ENCODE measurements at places on chromosomes 16 and 17. TPM values are rescaled to one million over a fixed set of nuclear protein-coding genes. Genes with fewer than 3 reads are reported as not detected.

GRCh38 chr16:57146735-57147134 lies 39.1 kb downstream of the PSME3IP1 start:
- no peaks in the 10 kb centered on the region for H3K36me3 ChIP-seq
- no peak overlapping the region for H3K27ac ChIP-seq
- DNase-seq: no peak
- peaks cover 20% of the 10 kb centered on the region for H3K4me1 ChIP-seq
- H3K27me3 ChIP-seq: no peaks in the 10 kb centered on the region

BRIP1 gene
- 15.8 TPM for total RNA-seq

DNA sequence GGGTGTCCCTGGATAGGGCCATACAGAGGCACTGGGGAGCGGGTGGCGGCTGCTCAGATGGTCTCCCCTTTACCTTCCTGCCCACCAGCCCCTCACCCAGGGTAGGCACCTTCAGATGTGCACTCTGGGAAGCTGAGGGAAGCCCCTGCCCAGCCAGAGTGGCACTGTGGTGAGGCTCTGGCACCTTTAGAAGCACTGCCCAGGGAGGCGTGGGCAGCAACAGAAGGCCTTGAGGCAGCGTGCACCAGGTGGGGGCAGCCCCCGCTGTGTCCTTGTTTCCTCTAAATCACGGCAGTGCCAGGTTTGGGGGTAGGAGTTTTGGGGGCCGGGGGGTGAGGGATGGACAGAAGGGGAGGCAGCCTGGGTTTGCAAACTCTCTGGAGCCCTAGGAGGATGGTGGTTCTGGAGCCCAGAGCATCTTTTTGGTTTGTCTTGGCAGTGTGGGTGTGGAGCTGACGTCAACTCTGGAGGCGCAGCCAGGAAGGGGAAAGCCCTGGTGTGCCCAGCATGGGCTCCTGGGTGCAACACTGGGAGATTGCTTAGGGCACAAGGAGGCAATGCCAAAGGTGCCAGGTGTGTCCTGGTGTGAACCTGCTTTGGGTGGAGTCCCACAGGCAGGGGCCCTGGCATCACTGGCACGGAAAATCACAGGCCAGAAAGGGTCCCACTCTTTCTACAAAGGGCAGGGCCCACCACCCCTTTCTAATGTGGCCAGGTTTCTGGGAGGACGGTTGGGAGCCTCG lies 23.1 kb upstream of the CDC42EP4 start:
- peak; percentile 33 for DNase-seq
- H3K4me3 ChIP-seq: no peak overlapping the region
- peaks cover 2% of the 10 kb centered on the region for H3K4me1 ChIP-seq
- H3K27ac ChIP-seq: no peak overlapping the region

GRCh38 chr17:21094298-21094704 lies 32.5 kb upstream of the DHRS7B start:
- H3K4me3 ChIP-seq: no peak overlapping the region
- H3K4me1 ChIP-seq: peaks cover 7% of the 10 kb centered on the region
- DNase-seq: no peak
- H3K36me3 ChIP-seq: no peaks in the 10 kb centered on the region
- no peaks in the 10 kb centered on the region for H3K27me3 ChIP-seq
- no peak overlapping the region for H3K27ac ChIP-seq

AOC2 gene
- total RNA-seq: 1.7 TPM

GRCh38 chr17:2275722-2276121 lies 27.9 kb downstream of the SMG6 start:
- no peaks in the 10 kb centered on the region for H3K27me3 ChIP-seq
- peak overlapping the region; percentile 78 for H3K27ac ChIP-seq
- H3K36me3 ChIP-seq: peaks cover 27% of the 10 kb centered on the region
- peaks cover 43% of the 10 kb centered on the region for H3K4me1 ChIP-seq
- no peak overlapping the region for H3K4me3 ChIP-seq

DNA sequence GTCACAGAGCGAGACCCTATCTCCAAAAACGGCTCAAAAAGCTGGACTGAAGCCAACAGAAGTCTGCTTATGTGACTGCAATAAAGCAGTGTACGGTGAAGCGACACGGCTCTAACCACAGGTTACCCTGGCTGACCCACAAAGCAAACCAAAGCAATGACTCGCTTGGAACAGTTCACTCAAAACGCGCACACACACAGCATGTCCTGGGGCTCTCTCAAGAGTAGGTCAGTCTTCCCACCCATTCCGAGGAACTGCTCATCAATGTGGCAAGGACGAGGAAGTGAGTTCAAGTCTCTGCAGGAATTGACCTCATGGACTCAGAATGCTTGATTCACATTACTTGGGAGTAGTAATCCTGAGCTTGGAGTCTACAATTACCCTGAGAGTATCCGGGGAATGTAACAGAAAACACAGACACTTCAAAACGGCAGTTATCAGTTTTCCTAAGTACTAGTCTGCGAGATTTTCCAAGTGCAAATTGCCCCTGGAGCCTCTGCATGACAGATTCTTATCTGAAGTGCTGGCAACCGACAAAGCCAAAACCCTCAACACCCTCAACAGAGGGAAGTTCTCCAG lies 25.4 kb downstream of the PELP1 start:
- H3K27ac ChIP-seq: peak overlapping the region; percentile 49
- H3K36me3 ChIP-seq: peaks cover 56% of the 10 kb centered on the region
- no peaks in the 10 kb centered on the region for H3K27me3 ChIP-seq
- H3K4me1 ChIP-seq: peaks cover 11% of the 10 kb centered on the region
- H3K4me3 ChIP-seq: no peak overlapping the region

- H3K27me3 ChIP-seq: no peaks in the 10 kb centered on the region
- no peak overlapping the region for H3K4me3 ChIP-seq
- peaks cover 41% of the 10 kb centered on the region for H3K4me1 ChIP-seq
Observed at GRCh38 chr17:17053446-17054379, 11.5 kb downstream of the MPRIP start.

DYNLRB2 gene
- total RNA-seq: not detected

DNA sequence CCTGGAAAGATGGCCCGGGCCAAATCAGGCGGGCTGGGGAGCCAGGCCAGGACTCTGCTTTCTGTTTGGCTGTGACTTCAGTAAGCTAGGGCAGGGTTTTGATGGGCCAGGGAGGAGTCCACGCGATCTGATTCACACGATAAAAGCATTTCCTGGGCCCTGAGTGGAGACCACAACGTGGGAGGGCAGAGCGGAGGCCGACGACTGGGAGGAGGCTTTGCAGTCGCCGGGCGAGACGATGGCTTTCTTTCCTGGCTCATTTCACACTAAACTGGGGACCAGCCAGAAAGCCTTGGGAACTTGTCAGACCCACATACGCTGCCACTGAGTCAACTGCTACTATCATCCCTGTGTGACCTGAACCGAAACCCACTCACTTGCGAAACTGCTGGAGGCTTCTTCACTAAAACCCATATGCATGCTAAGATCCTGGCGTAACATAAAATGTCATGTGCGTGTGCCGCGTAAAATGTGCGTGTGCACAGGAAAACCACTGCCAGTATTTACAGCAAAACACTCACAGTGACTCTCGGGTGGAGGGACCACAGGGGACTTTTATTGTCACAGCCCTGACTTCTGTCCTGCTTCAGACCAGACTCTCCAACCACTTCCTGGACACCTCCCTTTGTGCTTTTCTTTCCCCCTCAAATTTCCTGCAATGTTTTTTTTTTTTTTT lies 14.2 kb upstream of the RHBDF2 start:
- peaks cover 45% of the 10 kb centered on the region for H3K4me1 ChIP-seq
- H3K4me3 ChIP-seq: peak overlapping the region; percentile 62
- H3K27ac ChIP-seq: peak overlapping the region; percentile 95
- peak; percentile 91 for DNase-seq
- H3K27me3 ChIP-seq: no peaks in the 10 kb centered on the region

DNA sequence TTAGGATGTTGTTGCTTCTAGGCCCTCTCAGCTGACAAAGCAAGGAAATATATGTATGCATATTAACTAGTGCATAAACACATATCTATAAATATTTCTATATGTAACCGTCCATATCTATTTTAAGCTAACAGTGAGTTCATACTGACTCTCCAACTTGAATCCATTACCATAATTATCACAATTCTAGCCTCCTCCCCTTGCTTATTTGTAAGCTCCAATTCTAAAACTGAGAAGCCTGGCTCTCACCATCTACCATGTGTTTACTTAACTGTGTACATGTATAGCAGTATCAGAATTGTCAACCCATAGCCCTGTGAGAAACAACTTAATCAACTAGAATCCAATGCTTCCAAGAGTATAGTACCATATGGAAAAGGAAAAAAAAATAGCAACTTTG lies 5.1 kb downstream of the ABCC12 start:
- H3K36me3 ChIP-seq: no peaks in the 10 kb centered on the region
- no peak for DNase-seq
- peaks cover 21% of the 10 kb centered on the region for H3K27me3 ChIP-seq
- no peaks in the 10 kb centered on the region for H3K4me1 ChIP-seq
- no peak overlapping the region for H3K4me3 ChIP-seq
- H3K27ac ChIP-seq: no peak overlapping the region

DNA sequence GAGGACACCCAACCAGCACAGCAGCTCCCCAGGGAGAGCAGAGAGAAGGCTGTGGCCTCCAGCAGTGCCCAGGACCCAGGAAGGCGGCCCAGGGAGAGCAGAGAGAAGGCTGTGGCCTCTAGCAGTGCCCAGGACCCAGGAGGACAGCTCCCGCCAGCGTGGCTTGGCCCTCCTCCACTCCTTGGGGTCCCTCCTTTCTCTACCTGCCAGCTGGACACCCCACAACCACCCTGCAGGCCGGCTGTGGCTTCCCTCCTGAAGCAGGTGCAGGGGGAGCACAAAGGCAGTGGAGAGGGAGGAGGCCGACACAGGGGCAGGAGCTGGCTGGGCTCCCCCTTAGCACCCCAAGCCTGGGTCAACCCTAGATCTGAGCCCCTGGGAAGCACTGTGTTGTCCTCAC lies 54.1 kb upstream of the FASN start:
- no peak for DNase-seq
- H3K27me3 ChIP-seq: no peaks in the 10 kb centered on the region
- H3K4me1 ChIP-seq: peaks cover 4% of the 10 kb centered on the region

DNA sequence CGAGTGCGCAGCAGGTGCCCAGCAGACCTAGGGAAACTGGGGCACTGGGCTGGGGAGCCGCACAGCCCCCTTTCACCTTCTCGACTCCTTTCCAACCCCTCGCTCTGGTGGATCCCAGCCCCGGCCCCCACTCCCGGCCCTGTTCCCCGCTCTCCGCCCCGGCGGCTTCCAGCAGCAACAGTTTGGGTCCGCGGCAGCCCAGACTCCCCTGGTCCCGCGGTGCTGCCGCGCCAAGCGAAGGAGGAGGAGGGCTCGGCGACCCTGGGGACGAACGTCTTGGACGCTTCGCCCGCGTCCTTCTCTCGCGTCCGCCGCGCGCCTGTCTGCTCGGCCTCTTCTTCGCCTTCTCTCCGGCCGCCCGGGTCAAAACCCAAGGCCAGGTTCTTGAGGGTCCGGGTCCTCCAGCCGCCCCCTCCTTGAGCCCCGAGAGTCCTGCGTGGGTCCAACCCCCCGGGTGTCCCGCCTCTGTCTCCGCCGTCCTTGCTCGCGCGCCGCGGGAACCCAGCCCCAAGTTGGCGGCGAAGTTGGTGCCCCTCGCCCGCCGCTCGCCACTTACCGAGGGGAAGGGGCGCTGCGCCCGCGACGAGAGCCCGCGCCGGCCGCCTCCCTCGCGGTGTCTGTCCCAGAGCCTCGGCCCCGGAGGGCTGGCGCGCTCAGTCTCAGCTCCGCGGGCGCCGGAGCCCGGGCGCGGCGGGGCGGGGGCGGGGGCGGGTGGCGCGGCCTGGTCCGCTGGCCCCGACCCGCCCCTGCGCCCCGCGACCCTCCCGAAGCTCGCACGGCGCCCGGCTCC lies 1.4 kb upstream of the GRIN2C start:
- peak overlapping the region; percentile 16 for H3K4me3 ChIP-seq
- DNase-seq: no peak
- H3K27ac ChIP-seq: no peak overlapping the region
- H3K4me1 ChIP-seq: peaks cover 16% of the 10 kb centered on the region
- H3K27me3 ChIP-seq: peaks cover 38% of the 10 kb centered on the region

PIPOX gene
- 2.4 TPM for total RNA-seq

DNA sequence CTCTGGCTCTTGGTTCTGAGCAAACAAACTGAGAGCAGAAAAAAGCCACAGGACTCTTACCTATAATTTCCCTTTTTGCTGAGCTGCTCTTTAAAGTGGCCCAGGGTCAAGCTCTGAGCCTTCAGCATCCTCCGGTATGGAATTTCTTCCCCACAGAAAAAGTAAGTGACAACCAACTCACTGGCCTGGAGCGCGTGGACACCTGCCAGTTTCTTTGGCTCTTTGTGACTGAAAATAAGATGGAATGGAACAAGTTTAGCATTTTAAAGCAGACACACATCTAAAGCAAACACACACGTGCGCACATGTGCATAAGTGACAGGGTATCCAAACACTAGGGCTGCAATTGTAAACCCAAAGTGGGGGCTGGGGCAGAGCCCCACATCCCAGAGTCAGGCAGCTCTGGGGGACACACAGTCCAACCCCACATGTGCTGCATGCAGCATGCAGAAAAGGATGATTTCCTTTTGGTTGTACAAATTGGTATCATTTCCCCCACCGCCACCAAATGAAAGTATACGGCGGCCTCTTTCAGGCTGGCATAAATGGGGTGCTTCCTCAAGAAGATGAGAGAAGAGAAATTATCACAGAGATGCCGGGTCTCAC lies 27.5 kb downstream of the AXIN2 start:
- H3K27ac ChIP-seq: no peak overlapping the region
- no peak for DNase-seq
- no peaks in the 10 kb centered on the region for H3K27me3 ChIP-seq
- peaks cover 31% of the 10 kb centered on the region for H3K36me3 ChIP-seq
- H3K4me3 ChIP-seq: no peak overlapping the region

DNA sequence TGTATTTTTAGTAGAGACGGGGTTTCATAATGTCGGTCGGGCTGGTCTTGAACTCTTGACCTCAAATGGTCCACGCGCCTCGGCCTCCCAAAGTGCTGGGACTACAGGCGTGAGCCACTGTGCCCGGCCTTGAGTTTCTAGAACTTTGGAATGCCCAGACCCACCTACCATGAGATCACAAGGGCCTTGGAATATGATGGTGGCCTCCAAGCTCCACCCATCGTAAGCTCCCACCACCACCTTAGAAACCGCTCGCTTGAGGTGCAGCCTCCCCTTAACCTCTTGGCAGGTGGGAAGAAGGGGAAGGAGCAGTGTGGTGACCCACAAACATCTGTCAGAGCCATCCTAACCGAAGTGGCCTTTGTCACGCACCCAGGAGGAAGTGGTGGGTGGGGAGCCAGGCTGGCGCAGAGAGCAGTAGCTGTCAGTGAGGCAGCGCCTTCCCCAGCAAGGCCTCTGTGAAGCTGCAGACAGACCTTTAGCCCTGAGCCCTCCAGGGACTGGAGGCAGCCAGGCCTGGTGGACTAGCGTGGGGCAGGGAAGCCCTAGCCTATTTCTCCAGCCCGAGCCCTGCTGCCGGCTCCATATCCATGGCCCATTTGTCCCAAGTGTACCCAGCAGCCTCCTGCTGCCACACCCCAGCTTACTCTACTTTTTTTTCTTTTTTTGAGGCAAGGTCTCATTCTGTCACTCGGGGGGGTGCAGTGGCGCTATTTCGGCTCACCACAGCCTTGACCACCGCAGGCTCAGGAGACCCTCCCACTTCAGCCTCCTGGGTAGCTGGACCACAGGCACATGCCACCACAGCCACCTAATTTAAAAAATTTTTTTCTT lies 13.1 kb upstream of the SEPHS2 start:
- DNase-seq: peak; percentile 97
- peak overlapping the region; percentile 96 for H3K27ac ChIP-seq
- no peaks in the 10 kb centered on the region for H3K27me3 ChIP-seq
- peaks cover 43% of the 10 kb centered on the region for H3K4me1 ChIP-seq
- H3K36me3 ChIP-seq: no peaks in the 10 kb centered on the region

GRCh38 chr16:57277586-57277985 lies 6.9 kb downstream of the PLLP start:
- no peaks in the 10 kb centered on the region for H3K36me3 ChIP-seq
- peak; percentile 84 for DNase-seq
- no peaks in the 10 kb centered on the region for H3K27me3 ChIP-seq
- H3K4me3 ChIP-seq: peak overlapping the region; percentile 20
- peak overlapping the region; percentile 5 for H3K27ac ChIP-seq
- peaks cover 22% of the 10 kb centered on the region for H3K4me1 ChIP-seq

MFSD6L gene
- not detected for total RNA-seq

Data from activated CD4-positive, alpha-beta memory T cell treated with anti-CD3 and anti-CD28 coated beads for 36 hours (primary cell).